ENCODE measurements at places on chromosomes 6 and 20. TPM values are rescaled to one million over a fixed set of nuclear protein-coding genes. Genes with fewer than 3 reads are reported as not detected.

- no peaks in the 10 kb centered on the region for H3K4me1 ChIP-seq
- no peak overlapping the region for H3K27ac ChIP-seq
- no peak for DNase-seq
- no peak overlapping the region for H3K4me3 ChIP-seq
- H3K27me3 ChIP-seq = peaks cover 2% of the 10 kb centered on the region
These were observed 266.0 kb downstream of the SLC24A3 start for GRCh38 chr20:19478320-19478895.

DNA sequence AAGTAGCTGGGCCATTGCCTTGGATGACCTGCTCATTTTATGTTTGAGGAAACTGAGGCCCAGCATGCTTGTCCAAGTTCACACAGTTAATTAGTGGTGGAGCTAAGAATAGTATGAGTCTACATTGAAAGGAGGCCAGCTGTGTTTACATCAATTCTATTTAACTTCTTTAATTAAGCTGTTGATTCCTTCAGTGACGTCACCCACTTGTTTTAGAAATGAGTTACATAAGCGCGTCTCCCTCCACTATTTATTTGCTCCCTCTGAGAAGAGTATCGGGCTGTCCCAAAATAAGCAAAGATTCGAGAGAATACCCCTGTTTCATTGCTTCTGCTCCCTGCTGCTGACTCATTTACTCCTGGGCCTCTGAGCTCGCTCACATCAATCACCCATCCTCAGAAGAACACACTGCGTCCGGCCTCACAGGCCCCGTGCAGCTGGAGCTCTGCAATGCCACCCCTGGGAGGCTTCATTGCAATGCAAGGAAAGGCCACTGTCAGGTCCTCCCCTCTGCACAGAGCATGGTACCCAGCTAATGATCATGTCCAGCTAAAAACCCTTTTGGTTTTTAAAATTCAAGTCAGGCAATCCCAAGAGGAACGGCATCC, 74.8 kb upstream of the BMP2 start:
- DNase-seq = no peak
- H3K4me3 ChIP-seq = no peak overlapping the region
- no peaks in the 10 kb centered on the region for H3K4me1 ChIP-seq
- H3K27me3 ChIP-seq = no peaks in the 10 kb centered on the region
- H3K27ac ChIP-seq = no peak overlapping the region

DNA sequence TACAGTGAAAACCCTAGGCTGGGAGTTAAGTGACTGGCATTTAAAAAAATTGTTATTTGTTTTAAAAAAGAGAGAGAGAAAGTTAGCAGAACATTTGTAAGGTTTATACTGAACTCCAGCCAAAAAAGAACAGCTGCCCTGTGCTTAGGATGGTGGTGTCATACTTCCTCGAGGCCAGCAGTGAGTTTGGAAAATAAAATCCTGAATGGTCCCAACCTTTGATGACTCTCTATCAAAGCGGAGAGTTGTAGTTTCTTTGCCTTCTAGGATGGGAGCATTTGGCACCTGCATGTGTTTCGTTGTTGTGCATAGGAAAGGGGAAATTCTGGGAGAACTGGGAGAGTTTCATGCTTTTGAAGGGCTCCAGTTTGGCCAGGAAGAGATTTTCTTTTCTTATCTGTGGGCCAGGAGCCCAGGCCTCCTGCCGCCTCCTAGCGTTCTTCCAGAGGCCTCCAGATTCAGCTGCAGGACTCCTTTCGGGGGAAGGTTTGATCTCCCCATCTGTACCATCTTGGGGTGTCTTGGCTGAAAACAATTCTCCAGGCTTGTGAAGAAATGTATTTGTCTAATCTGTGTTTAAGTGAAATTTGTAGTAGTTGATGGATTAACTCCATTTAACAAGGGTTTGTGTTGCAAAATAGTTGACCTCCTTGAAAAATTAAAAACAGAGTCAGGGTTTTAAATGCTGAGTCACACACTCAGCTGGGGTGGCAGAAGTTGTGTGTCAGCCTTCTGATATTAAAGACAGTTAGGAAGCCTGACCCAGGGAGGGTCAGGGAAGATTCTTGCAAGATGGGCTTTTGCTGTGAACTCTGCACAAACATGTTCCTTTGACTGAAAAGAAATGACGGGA, 63.4 kb downstream of the TXNDC5 start:
- H3K27ac ChIP-seq = no peak overlapping the region
- H3K27me3 ChIP-seq = peaks cover 14% of the 10 kb centered on the region
- no peak overlapping the region for H3K4me3 ChIP-seq
- no peaks in the 10 kb centered on the region for H3K36me3 ChIP-seq
- no peaks in the 10 kb centered on the region for H3K4me1 ChIP-seq

DNA sequence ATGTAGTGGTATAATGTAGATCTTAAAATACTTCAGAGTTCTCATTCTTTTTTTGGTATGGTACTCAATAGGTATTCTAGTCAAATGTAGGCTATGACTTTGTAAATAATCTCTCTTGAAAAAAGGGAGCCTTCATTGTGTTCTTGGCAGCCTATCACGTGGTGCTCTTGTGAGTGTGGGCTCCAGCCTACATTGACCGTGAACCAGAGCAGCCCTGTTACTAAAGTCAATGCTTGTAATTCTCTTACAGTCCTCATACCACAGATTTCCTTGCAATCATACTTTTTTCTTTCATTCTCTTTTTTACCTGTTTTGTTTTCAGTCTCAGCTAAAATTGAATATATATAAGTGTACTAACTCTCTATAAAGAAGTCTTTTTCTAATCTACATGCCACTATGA, 31.1 kb downstream of the ARID1B start:
- DNase-seq = no peak
- no peaks in the 10 kb centered on the region for H3K27me3 ChIP-seq
- peak overlapping the region; percentile 70 for H3K27ac ChIP-seq
- peak overlapping the region; percentile 51 for H3K4me3 ChIP-seq
- H3K4me1 ChIP-seq = peaks cover 88% of the 10 kb centered on the region

GRCh38 chr6:2658788-2659187, 91.9 kb downstream of the MYLK4 start:
- H3K36me3 ChIP-seq = no peaks in the 10 kb centered on the region
- H3K27ac ChIP-seq = peak overlapping the region; percentile 16
- no peaks in the 10 kb centered on the region for H3K27me3 ChIP-seq
- no peak overlapping the region for H3K4me3 ChIP-seq

The NT5DC1 gene
- 59.9 TPM for total RNA-seq

The MAFB gene
- total RNA-seq = 0.61 TPM

All from activated B cell treated with CpG ODN at 0.5 μM for 24 hours (primary cell).